Activated CD8-positive, alpha-beta memory T cell treated with anti-CD3 and anti-CD28 coated beads for 1 hour (primary cell): ENCODE measurements at places on chromosomes 3 and 15.

DNA sequence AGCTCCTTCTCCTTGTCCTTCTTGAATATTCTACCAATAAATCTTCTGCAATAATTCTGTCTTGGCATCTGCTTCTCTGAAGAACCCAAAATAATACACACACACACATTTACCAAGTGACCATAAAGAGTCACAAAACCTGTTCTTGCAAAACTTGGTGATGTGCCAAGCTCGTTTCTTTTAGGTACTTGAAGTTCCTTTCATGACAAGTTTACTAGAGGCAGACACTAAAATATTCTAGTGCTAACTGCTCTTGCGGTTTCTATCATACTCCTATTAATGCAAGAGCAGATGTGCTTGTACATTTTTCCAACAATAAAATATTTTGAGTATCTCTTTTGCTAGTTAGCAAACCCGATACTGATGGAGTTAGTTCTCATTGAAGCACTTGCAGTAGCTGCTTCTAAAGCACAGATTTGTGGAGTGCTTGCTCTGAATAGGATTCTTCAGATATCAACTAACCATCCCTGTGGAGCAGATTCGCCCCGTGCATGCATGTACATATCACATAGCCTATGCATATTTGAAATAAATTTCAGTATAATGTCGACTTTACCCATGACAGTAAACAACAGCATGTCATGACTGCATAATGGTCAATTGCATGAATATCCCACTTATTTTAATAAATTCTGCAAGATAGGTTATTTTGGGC is 23.2 kb downstream of the HHLA2 start:
- DNase-seq: no peak

DNA sequence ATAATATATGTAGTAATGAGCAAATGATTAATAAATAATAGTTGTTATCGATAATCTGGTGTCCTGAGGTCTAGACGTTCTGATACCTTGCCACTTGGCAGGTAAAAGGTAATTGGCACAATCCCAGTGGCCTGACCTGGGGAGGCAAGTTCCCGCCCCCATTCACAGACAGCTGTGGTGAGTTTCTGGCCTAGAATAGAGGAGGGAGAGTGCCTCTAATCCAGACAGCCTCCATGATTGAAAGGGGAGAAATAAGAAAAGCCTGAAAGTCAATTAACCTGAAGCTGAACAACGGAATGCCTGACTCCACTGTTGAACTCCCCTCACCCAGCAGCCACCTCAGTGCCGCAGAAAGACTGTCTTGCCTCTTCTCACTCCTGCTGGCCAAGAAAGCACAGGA is 38.1 kb upstream of the SV2B start:
- DNase-seq: no peak

DNA sequence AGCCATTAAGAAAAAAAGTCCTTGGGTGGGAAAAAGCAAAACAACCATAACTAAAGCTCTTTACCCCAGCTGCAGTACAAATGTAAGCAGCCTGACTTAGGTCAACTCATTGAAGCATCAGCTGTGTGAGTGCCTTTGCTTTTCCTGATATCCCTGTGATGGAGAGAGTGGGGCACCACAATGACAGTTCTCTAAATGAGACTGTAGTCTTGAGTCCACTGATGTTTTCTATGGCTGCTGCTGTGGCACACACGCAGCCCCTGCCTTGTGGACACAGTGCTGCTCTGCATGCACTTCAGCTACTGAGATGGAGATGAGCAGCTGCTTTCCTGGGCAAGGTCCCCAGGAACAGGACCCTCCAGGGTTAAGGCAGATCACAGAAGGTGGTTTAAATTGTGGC is 173.2 kb downstream of the KCNAB1 start:
- no peak for DNase-seq

DNA sequence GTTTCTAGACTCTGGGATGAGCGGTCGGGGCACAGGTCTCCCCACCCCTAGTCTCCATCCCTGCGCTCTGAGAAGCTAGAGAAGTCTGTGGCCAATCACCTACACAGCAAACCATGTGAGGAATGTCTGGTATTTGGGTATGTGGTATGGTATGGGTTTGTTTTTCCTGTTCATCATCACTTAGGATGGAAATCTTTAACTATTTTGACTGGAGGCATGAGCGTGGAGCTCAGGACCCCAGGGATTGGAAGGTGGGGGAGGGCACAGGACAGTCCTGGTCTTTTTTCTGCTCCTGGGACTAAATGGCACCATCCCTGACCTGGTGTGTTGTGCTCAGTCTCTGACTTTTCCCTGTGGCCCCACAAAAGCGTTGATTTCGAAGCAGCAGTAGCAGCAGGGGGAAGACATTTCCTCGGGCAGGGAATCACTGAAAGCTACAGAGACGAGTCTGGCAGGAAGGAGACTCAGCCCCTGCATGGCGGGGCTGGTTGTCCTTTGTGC is 191.7 kb upstream of the TPM1 start:
- DNase-seq: no peak

DNA sequence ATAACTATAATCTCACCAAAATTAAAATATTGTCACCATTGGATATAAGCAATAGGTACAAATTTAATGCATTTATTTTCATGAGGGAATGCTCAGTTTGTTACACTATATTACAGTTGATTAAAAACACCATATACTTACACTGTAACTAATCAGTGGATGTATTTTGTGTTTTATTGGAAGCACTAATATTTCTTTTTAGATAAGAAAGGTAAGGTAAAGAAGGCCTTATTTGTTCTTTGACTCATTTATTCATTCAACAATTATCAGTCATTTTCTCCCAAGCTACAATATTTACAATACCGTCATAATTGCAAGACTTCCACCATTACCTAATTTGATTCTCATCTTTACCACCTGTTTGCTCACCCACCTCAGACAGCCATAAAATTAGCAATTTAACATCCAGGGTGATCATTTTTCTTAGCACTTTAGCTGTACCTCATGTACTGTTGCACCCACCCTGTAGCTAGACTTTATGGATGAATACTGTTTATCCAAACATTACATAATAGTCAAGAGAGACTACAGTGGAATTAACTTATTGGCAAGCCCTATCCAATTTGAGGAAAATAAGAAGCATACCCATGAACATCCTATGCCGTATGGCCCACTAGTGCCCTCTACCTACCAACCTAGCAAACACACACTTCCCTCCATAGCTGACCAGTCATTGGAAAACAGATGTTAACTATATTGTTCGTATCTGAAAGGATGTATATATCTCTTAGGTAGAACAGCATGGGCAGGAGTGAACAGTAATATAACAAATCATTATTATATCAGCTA is 229.6 kb downstream of the BBX start:
- DNase-seq: no peak

DNA sequence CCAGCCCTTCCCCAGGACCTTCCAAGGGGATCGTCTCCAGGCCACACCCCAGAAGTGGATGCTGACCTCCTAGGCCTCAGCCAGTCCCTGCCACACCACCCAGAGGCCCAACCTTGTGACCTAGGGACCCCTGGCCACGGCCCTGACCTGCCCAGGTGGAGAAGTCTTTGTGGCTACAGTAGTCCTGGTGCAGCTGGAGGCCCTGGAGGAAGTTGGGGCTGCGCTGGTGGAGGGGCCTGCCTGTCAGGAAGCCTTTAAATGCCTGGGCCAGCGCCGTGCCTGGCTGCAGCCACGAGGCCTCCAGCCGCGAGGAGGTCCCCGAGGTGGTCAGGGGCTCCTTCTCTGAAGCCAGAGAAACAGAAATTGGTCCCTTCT is 23.4 kb downstream of the PLA2G4D start:
- no peak for DNase-seq
